DMS79 treated with DMSO at 0.1 percent for 48 hours (cell line): ENCODE measurements at places on chromosomes 11 and 22.

DNA sequence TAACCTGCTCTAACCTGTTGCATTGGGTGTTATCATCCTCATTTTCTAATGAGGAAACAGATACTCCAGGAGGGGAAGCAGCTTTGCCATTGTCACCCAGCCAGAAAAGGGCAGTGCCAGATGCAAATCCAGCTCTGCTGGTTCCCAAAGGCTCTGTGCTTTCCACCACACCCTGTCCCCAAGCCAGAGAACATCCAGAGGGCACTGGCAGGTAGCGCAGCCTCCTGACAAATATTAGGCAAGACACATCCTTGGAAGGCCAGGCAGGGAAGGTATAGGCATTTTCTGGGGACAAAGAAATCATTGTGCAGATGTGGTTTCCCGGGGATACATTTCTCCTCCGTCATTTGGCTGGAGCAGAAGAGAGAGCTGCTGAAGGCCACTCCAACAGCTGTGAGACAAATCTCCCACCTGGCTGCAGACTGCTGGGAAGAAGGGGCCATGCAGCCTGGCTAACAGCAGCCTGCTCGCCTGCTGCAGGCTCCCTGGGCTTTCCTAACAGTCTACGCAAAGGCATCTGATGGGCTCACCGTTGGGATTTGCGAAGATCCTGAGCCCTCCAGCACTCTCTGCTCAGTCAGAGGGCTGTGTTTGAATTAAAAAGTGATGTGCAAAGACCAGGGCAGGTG, 93.9 kb upstream of the PITPNB start:
- DNase-seq = no peak

GRCh38 chr11:127369356-127369755, 368.8 kb upstream of the KIRREL3 start:
- peak; percentile 75 for DNase-seq

- no peak for DNase-seq
Observed at GRCh38 chr11:46055371-46055770, 65.9 kb downstream of the PHF21A start.

- no peak for DNase-seq
Observed at GRCh38 chr11:132312161-132312560, 941.7 kb downstream of the NTM start.

DNA sequence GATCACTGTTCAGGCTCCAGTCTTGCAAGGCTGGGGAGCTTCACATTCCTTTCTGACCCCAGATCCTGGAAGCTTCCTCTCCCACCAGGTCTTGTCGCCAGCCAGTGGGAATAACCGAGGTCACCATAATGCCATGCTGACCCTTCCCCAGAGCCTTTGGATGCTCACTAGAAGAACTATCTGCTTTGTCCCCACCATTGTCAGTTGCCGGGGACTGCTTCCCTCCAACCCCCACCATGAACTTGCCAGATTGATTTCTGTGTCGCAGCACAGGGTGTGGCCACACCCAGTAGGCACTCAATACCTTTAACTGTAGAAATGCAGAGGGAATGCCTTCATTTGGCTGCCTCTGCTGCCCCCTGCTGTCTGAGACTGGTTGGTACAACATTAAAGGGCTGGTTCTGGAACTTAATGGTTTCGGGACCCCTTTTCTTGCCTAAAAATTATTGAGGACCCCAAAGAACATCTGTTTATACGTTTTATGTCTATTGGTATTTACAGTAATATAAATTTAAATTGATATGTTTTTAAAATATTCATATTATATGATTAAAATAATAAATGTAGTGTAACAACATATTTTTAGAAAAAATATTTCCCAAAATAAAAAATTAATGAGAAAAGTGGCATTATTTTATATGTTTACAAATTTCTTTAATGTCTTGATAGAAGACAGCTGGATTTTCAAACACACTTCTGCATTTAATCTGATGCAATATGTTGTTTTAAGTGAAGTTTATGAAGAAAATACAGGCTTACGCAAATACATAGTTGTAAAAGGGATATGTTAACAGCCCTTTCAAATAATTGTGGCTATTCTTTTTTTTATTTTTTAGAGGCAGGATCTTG, 6.7 kb upstream of the GDPD5 start:
- peak; percentile 84 for DNase-seq

DNA sequence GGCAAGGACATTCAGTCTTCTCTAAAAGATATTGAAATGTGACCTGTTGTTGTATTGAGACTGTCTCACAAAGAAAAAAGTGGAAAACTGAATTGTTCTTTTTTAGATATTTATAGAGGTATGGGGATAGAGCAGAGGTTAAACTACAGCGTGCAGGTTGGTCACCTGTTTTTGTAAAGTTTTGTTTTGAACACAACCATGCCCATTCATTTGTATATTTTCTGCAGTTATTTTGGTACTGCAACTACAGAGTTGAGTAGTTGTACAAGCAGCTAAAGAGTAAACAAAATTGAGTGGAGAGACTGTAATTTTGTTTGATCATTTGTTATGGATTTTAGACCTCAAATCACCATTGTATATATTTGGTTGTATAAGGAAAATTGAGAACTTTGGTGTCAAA, 11.3 kb downstream of the EED start:
- DNase-seq = no peak

DNA sequence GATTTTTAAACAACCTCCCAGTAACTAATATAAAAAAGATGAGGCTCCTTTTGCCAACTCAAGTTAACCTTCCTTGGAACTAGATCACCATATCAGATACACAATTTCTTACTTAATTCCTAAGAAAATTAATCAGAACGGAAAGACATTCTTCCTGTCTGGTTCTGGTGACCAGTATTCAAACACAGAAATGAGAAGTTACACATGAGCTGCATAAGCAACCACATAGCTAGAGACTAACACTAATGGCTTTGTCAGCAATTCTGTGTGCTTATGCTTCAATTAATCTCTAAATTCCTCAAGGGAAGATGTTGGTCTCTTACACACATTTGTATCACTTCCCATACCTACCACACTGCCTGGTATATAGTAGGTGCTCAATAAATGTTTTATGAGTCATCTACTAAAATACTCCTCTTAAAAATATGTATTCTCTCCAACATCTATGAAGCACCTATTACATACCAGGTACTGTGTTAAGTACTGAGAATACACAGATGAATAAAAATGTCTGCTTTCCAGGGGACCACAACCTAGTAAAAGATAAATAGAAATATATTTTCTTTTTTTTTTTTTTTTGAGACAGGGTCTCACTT, 54.5 kb downstream of the GAB2 start:
- DNase-seq = no peak

GRCh38 chr11:124796312-124796711, 3.9 kb downstream of the MSANTD2 start:
- DNase-seq = no peak

DNA sequence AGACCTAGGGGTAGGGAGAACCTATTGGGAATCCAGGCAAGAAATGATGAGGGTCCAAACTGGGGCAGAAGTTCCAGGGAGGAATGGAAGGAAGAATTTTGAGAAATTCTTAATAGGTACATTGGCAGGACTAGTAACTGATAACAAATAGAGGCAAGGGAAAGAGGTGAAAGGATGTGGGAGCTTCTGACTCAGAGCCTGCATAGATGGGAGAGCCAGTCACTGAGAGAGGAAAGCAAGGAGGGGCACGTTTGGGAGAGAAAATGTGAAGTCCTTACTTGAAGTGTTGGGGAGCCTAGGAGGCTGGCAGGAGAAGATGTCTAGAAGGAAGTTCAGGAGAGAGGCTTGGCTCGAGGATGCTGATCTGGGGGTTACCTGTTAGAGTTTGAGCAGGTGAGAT, 104.6 kb upstream of the NCAM1 start:
- DNase-seq = no peak

- DNase-seq = no peak
Observed at GRCh38 chr11:77019976-77020595, 14.1 kb upstream of the B3GNT6 start.

- no peak for DNase-seq
Observed at GRCh38 chr11:67420147-67420645, 4.7 kb downstream of the CARNS1 start.
